Hematopoietic multipotent progenitor cell treated with erythropoietin and hydrocortisone succinate and interleukin-3 and kit ligand, for 6 days (in vitro differentiated cells): ENCODE measurements at places on chromosomes 12 and 14.

GRCh38 chr12:131164096-131164872 lies 210.6 kb downstream of the ADGRD1 start:
- DNase-seq = no peak

GRCh38 chr12:2583091-2583497 lies 211.7 kb upstream of the FKBP4 start:
- DNase-seq = peak; percentile 83

DNA sequence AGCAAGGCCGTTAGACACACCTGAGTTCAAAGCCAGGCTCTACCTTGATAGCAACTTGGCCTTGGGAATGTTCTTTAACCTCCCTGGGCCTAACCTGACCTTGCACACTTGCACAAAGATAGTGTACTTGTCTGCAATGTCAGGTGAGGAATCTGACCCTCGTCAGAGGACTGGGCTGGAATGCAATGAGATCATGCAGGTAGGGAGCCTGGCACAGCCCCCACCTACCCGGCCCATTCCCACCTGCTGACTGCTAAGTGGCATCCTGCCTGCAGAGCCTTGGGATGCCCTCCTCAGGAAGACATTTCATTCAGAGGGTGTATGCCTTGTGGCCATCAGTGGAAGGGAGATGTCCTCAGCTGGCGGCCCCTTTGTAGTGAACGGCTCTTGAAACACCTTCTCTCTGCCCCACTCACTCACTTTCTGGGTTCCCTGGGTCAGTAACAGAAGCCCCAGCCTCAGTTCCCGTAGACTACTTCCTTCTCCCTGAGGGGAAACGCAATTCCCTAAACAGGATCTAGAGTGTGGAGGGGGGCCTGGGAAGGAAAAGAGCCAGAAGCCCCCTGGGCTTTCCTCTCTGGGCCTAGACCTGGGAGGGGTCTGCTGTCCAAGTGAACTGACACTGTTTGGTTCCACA lies 68.0 kb upstream of the DICER1 start:
- no peak for DNase-seq

GRCh38 chr12:124673801-124674617 lies 106.6 kb upstream of the NCOR2 start:
- no peak for DNase-seq

- no peak for DNase-seq
Measured at GRCh38 chr12:53044896-53045695, 4.8 kb upstream of the TNS2 start.

DNA sequence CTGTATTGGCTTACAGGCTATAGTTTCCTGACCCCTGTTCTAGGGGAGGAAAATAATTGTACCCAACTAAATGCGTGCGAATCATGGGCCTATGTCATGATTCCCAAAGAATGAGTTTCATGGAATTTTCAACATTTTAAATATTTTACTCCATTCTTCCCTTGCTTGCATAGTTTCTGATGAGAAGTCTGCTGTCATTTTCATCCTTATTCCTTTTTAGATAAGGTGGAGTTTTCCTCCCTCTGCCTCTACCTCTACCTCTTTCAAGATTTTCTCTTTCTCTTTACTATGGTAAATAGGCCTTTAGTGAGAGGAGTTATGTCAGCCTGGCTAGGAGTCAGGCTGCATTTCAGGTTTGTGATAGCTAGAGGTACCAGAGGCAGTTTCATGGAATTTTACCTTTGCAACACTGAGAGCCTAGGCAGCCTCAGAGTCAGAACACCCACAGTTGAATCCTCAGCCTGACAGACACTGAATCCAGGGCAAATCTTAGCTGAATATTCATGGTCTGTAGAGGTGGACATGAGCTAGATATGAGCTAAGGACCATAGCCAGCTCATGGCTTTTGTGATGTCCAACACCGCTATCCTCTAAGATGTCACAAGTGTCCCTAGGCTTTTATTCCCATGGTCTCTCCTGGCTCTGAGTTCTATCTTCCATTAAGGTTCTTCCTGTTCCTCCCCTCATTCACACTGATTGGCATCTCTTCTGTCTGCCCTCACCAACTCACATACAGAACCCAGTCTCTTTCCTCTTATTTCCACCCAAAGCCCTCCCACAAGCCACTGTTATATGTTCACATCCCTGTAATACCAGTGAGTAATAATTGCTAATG lies 6.0 kb downstream of the SERPINA3 start:
- DNase-seq = no peak

DNA sequence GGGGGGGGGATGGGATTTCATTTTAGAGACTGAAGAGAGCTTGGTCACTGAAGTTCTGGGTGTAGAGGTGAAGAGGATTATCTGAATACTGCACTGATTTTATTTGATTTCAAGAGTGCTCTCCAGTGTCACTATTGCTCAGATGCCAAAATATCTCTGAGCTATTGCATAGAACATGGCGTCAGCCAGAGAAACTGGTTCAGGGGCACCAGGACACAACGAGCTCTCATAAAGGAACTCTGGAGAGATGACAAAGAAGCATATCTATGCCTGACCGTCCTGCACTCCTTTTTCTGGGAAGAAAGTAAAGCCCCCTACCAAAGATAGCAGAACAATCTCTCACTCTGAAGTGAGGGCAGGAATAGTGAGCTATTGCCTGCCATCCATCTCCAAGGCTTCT lies 2.0 kb downstream of the SLC7A8 start:
- DNase-seq = no peak

DNA sequence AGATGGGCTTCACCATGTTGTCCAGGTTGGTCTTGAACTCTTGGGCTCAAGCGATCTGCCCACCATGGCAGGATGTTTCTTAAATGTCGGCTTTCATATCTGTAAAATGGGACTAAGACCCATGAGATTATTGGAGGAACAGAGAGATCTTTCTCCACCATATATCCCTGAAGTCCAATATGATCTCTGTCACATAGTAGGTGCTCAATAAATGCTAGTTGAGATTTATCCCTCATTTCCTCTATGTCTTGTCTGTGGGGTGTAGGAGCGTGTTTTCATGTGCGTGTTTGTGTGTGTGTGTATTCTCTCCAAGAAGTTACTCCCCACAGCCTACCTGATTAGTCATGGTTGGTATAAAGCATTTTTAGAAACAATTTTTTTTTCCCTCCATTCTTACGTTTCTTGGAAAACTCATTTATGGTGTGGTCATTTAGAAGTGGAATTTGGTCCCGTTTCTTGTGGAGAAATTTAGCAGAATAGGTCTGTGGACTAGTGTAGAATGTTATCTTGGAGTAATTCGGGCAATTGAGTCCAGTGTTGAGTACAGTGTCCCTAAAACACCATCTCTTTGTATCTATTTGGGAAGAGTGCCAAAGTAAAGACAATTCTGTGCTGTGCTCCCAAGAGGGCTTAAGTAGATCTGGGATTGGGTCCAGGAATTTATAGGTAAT lies 4.3 kb downstream of the STRAP start:
- no peak for DNase-seq

GRCh38 chr14:57392830-57393229 lies 2.4 kb downstream of the NAA30 start:
- no peak for DNase-seq

- peak; percentile 39 for DNase-seq
Measured at GRCh38 chr12:107655281-107656065, 30.1 kb upstream of the PWP1 start.
